RWPE1 (cell line): ENCODE measurements at places on chromosomes 2 and 18.

- DNase-seq = no peak
Measured at GRCh38 chr2:181780047-181780651, 99.8 kb upstream of the NEUROD1 start.

DNA sequence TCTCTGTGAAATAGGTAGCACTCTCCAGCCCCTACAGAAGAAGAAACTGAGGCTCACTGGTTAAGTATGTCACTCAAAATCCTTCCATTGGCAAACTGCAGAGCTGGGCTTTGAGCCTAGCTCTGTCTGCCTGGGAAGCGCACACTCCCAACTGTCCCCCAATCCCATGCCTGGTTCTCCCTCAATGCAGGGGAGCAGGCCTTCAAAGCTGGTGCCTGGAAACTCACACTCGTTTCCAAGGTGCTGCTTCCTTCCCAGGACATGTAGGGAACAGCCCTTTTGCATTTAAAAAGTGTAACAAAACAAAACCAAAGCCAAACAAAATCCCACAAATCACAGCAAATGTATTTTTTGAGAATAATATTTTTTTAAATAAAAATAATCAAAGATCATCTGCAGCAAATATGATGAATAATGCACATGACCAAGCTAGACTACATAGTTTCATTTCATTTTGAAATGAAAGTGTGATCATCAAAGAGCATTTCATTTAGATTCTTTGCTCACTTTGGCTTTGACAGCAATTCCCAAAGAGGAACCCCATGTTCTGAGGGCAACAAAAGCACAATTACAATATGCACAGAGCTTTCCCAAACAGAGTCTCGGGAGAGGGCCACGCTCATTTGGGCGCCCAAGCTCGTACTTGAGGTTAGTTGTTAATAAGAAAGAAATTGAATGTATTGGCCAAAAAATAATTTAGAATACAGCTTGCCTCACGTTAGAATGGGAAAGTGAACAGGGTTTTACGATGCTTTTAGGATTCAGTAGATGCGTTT lies 96.7 kb upstream of the ACKR3 start:
- no peak for DNase-seq

GRCh38 chr18:67363694-67364093 lies 152.8 kb downstream of the DSEL start:
- no peak for DNase-seq

- DNase-seq = no peak
Measured at GRCh38 chr2:181431674-181432073, 25.5 kb upstream of the ITGA4 start.
